ENCODE measurements at places on chromosomes 7 and 10.

GRCh38 chr10:112763916-112764520 is 186.0 kb upstream of the TCF7L2 start:
- no peak for DNase-seq

- no peak for DNase-seq
These were observed 165.6 kb upstream of the PRR15 start for GRCh38 chr7:29398011-29398410.

DNA sequence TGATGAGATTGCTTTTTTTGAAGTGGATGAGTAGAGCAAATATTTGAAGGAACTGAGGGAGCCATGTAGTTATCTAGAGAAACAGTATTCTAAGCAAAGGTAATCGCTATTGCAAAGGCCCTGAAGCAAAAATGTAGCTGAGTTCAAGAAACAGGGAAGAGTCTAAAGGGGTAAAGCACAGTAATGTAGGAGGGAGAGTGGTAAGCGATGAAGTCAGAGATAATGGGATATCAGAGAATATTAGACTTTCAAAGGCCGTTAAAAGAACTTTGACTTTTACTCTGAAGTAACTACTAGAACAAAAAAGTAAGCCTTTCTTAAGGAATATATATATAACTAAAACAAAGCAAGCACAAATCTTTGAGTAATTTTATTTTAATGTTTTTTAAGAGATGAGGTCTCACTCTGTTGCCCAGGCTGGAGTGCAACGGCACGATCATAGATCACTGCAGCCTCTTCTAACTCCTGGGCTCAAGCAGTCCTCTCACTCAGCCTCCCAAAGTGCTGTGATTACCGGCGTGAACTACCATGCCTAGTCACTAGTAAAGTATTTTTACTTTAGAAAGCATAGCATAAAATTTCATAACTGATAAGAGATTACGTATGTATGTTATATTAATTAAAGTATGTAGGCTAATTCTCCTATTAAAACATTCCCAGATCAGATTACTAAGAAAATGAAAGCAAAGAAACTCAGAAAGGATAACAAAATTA is 61.7 kb upstream of the OIT3 start:
- DNase-seq = no peak

DNA sequence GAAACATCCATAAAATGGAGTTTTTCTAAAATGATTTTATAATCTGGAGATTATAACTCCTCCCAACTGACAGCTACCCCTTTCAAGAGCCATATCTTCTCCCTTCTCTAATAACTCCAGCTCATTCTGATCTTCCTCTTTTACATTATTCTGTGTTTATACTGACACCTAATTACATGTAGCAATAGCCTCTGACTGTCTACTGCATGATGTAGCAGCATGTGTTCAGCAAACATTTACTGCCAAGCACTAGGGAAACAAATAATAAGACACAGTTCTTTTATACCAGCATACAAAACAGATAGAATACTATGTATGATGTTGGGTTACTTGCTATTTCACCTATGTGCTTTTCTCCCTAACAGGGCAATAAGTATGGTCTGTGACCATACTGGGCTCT is 20.7 kb downstream of the RBM28 start:
- no peak for DNase-seq

Data from stimulated activated CD4-positive, alpha-beta T cell treated with anti-CD3 and anti-CD28 coated beads, Interleukin-4, amount 100 ng/mL, for 48 hours (primary cell).